CD8-positive, alpha-beta T cell (primary cell): ENCODE measurements at places on chromosomes 6 and 20. TPM values are rescaled to one million over a fixed set of nuclear protein-coding genes. Genes with fewer than 3 reads are reported as not detected.

DLL1 gene
- 17.8 TPM for total RNA-seq

DNA sequence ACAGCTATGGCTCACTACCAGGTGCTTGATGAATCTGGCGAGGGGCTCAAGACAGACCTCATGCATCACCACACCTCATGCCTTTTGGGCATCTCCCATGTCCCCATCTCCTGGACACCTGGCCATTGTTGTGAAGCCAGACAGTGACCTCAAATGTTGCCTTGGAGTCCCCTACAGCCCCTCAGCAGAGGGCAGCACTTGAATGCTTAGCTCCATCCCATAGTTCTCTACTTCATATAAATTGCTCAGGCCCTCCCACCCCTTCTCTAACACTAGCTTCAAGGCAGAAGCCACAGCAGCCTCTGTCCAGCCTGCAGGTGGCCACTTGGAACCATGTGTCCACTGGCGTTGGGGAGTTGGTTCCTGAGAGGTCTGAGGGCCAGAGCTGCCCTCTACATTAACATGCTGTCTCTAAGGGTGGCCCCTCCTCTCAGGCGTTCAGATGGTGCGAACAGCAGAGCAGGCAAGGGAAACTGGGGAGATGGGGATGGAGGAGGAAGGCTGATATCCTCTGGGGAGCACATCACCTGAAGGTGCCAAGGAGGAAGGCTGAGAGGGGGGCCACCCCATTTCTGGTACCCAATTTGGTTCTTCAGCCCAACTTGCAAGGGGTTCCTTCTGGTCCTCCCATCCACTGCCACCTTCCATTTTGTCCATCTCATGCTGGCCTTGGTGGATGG, 31.3 kb downstream of the MOCS1 start:
- no peak for DNase-seq

GRCh38 chr20:46646122-46646521, 5.1 kb downstream of the SLC13A3 start:
- DNase-seq, result no peak

DNA sequence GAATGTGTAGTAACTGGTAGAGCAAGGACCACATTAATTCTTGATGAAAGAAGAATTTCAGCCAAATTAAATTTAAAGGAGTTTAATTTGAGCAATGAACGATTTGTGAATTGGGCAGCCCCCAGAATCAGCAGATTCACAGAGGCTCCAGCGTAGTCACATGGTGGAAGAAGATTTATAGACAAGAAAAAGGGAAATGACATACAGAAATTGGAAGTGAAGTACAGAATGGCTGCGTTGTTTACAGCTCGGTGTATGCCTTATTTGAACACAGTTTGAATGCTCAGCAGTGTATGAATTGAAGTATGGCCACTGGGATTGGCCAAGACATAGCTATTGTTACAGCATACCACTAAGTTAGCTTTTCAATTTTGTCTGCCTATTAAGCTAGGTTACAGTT, 173.6 kb upstream of the ARG1 start:
- DNase-seq, result no peak

COL11A2 gene
- 1.9 TPM for total RNA-seq

GSTA3 gene
- total RNA-seq, result not detected

- no peak for DNase-seq
Observed at GRCh38 chr6:143205131-143205535, 144.4 kb downstream of the AIG1 start.

- DNase-seq, result no peak
Observed at GRCh38 chr6:136633355-136633754, 83.1 kb upstream of the MAP7 start.

- DNase-seq, result no peak
Observed at GRCh38 chr20:59437601-59438031, 137.2 kb downstream of the EDN3 start.

DNA sequence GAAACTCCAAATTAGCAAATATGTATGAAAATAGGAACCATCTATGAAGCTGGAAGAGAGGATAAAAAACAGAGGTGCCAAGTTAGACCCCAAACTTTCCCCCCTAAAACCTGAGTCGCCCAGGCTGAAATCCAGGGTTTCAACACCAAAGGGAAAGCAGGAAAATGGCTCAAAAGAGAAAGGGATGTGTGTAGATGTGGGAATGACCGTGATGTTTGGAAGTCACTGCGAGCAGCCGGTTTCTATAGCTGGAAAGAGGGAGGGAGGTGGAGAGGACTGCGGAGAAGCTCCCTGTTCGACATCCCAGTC, 4.5 kb downstream of the RING1 start:
- no peak for DNase-seq

- DNase-seq, result no peak
Observed at GRCh38 chr6:166554316-166554715, 32.2 kb downstream of the RAMACL start.

DNA sequence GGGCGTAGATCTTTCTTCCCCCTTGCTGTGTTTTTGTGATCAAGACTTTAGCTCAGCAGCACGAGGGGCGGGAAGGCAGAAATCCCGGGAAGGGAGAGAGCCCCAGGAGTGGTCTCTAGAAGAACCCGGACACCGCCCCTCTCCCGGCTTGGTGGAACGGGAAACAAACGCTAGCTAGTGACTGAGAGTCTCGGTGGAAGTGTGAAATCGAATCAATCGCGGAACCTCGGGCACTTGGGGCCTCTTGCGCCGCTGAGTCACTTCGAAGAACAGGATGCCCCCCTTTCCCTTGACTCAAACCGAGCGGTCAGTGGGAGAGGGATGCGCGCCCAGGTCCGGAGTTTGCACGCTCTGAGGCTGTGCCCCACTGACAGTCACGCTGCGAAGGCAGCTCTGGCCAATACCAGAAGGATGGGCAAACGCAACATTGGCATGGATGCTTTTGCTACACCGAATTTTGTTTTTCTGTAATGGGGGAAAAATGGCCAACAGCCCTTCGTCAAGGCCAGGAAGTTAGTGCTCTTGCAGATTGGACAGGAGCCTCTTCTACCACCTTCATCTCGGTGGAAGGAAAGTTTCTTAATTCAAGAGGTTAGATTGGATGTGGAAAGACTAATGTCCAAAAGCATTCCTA, 1.6 kb upstream of the OLIG3 start:
- no peak for DNase-seq

GRCh38 chr6:126123226-126123625, 136.9 kb downstream of the TRMT11 start:
- no peak for DNase-seq

GRCh38 chr20:23602241-23602640, 3.5 kb downstream of the CST9 start:
- no peak for DNase-seq

- no peak for DNase-seq
Observed at GRCh38 chr6:75759207-75759606, 10.2 kb downstream of the MYO6 start.

GRCh38 chr20:9087531-9088217, 18.8 kb downstream of the PLCB4 start:
- DNase-seq, result no peak

- no peak for DNase-seq
Observed at GRCh38 chr6:152380993-152381898, 255.9 kb downstream of the SYNE1 start.

PTPRT gene
- not detected for total RNA-seq

DNA sequence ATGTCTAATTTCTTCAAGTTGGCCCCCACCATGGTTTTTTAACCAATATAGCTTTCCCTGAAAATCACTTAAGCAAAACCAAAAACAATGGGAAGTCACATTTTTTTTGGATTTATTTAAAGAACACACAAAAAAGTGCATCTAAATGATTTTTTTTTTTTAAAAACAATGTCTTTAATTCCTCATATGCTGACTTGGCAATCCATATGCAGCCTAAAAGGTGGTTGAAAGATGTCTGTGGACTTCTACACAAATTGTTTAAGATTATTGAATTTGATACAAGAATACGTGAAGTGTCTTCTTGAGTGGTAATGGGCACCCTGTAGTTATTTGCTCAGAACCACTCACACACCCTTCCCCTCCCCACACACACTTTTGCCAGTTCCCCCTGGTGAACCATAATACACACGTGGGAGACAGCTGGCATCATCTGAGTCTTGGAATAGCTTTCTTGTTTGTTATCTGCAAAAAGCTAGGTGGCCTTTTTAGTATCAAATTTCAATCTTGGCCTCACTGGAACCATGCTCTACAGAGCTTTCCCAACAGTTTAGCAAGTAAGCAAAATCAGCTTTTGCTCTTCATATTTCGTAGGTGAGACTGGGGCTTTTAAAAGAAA, 60.9 kb upstream of the TULP1 start:
- DNase-seq, result no peak

- DNase-seq, result no peak
Observed at GRCh38 chr6:36788768-36789167, 50.5 kb downstream of the CPNE5 start.

DNA sequence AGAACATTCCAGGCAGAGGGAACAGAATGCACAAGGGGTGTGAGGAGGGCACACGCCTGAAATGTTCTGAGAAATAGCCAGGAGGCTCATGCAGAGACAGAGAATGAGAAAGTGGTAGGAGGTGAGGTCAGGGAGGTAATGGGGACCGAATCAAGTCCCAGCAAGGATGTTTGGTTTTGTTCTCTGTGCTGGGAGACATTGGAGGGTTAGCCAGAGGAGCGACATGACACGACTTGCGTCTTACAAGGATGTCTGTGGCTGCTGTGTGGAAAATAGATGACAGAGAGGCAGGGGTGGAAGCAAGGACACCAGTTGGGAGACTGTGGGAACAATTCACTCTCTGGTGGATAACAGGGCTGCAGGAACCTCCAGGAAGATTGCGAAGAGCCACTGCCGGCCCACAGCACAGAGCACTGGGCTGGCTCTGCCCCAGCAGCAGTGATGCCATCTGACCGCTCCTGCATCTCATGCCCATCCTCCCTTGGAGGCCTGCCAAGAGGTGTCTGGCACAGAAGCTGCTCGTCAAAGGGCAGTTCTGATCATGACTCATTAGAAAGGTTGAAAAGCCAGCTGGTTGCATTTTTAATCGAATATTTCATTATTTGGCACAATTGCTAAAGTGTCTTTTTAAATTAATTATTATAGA, 57.7 kb upstream of the CD83 start:
- no peak for DNase-seq

ANGPT4 gene
- total RNA-seq, result not detected

GRCh38 chr20:39676857-39677391, 714.8 kb downstream of the DHX35 start:
- DNase-seq, result no peak

- no peak for DNase-seq
Observed at GRCh38 chr6:53888931-53889330, 94.1 kb downstream of the LRRC1 start.

DNA sequence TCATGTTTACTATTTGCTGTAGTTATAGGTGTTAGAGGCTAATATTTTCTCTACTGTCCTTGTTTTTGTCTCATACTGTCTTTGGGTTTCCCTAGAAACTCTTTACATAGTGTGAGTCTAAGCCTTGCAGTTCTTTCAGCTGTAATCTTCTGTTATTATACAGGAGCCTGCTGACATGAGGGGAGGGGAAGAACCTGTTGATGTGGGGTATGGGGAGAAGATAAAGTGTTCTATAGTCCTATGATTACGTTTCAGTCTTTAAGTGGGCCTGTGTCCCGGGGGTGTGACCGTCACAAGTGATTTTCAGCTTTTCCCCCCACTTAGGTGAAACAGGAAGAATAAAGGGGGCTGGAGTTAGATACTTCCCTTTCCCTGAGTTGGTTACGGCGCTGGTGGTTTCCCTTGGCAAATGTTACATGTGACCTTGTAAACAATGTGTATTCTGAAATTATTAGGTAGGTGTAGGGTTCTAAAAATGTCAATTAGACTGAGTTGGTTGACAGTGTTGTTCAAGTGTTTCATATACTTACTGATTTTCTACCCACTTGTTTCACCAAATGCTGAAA, 41.3 kb downstream of the REV3L start:
- no peak for DNase-seq

- no peak for DNase-seq
Observed at GRCh38 chr6:72836971-72837370, 215.1 kb downstream of the KCNQ5 start.

GRCh38 chr6:56279331-56280080, 32.1 kb upstream of the COL21A1 start:
- DNase-seq, result no peak

DNA sequence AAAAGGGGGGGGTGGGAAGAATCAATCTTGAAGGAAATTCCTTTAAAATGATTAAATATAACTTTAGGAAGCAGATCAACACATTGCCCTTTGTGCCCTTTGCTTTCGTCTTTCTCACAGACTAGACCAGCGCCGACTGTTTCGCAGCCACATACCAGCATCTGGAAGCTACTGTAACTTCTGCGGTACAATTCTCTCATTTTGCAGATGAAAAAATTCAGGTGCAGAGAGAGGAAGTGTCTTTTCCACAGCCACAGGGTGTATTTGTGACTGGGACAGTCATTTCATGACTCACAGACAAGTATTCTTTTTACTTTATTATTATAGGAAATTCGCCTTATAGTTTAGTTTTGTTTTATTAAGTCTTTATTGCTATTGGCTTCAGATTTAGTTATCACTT, 84.2 kb downstream of the UST start:
- DNase-seq, result no peak

TMC2 gene
- total RNA-seq, result not detected

MYCT1 gene
- not detected for total RNA-seq

DNA sequence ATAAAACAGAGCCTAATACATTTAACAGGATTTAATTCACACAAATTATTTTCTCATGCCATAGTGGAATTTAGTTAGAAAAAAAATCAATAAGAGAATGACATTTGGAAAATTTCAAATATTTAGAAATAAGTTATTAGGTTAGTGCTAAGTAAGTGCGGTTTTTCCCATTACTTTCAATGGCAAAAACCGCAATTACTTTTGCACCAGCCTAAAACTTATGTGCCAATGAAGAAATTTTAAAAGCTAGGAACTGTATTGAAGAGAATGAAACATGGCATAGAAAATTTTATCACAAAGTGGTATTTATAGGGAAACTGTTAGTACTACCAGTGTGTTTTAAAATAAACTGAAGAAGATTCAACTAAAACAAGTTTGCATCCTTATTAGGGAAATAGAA, 228.3 kb upstream of the FKBP1C start:
- DNase-seq, result no peak

GRCh38 chr6:23414051-23414445, 712.0 kb upstream of the NRSN1 start:
- no peak for DNase-seq
